Glutamatergic neuron (in vitro differentiated cells): ENCODE measurements at places on chromosomes 3 and 15. TPM values are rescaled to one million over a fixed set of nuclear protein-coding genes. Genes with fewer than 3 reads are reported as not detected.

DNA sequence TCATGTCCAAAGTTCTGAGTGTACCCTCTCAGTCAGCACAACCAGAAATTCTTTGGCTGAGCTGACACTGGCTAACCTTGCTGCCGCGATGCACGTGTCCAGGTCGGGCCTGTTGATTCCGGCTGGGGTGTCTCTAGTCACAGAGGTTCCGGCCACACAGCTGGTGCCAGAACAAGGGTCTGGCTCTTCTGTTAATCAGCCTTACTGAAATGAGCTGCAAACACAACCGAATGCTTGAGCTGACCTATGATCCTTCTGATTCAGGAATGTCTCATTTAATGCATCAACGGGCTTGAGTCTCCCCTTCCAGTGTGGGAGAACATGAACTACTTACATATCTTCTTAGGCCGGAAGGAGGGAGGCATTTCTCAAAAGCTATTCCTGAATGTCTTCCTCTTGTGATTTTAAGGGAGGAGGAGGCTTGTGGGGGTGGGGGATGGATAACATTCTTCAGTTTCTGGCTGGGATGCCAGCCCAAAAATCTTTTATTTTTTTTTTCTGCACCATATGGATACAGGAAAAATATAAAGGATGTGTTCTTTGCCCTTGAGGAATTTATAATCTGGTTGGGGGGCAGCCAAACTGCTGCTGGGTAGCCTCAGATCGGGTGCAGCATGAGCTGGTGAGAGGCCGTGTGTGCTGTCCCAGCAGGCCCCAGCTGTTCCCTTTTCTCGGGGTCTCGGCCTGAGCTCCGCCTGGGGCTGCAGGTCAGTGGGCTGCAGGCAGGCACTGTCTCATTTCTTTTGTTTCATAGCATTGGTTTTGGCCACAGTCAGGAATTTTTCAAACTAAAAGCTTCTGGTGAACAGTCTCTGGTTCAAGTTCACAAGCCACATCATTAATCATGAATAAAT, 319.1 kb upstream of the TBL1XR1 start:
- peaks cover 2% of the 10 kb centered on the region for H3K27me3 ChIP-seq
- H3K4me1 ChIP-seq = peaks cover 13% of the 10 kb centered on the region
- no peak overlapping the region for H3K27ac ChIP-seq
- peak; percentile 78 for DNase-seq
- no peaks in the 10 kb centered on the region for H3K36me3 ChIP-seq

DNA sequence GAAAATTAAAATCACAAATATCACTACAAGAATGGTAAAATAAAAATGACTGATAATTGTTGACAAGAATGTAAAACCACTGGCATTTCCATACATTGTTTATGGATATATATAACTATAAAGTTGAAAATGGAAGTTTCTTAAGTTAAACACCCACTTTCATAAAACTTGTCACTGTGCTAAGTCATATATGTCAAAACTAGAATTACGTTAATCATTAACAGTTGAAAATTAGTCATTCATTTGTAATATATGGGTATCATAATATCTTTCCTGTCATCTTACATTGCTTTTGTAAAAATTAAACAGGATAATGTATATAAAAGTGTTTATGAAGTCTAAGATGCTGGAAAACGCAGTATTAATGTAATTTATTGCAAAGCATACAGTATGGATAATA, 1398.6 kb upstream of the ALCAM start:
- H3K27me3 ChIP-seq = peaks cover 2% of the 10 kb centered on the region
- H3K4me3 ChIP-seq = no peak overlapping the region
- peaks cover 24% of the 10 kb centered on the region for H3K4me1 ChIP-seq
- DNase-seq = no peak

DNA sequence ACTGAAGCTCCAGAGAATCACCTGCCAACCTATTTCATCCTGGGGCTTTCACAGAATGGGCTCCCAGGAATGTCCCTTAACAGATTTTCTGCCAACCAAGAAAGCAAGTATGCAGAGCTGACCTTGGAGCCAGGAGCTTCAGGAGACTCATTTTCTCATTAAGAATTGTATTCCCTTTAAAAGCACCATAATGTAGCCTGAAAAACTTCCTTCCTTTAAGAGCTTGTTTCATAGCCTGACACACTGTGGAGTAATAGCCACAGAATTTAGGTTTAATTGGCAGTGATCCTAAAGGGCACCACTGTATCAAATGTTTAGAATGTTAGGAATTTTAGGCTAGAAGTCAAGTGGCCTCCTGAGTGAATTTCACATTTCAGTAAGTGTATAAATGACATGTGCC, 309.8 kb downstream of the GBE1 start:
- no peaks in the 10 kb centered on the region for H3K36me3 ChIP-seq
- no peak for DNase-seq
- no peaks in the 10 kb centered on the region for H3K4me1 ChIP-seq
- no peaks in the 10 kb centered on the region for H3K27me3 ChIP-seq

The TM4SF4 gene
- total RNA-seq = not detected

DNA sequence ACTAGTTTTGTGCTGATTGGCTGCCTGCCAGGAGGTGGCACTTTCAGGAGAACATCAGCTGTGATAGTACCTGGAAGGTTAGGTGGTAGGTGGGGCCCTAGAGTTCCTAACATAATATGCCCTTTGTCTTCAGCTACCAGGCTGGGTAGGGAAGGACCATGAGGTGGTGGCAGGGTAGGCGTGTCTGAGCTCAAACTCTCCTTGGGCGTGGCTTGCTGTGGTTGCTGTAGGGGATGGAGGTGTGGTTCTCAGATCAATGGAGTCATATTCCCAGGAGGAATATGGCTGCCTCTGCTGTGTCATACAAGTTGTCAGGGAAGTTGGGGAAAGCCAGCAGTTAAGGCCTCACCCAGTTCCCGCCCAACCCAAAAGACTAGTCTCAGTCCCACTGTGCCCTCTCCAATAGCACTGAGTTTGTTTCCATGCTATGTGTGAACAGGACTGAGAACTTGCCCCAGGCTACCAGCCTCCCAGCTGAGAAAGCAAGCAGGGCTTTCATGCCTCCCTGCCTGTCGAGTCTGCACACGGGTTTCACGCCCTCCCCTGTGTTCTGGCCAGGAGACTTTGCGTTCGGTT, 107.7 kb downstream of the CHCHD4 start:
- H3K27me3 ChIP-seq = peaks cover 3% of the 10 kb centered on the region
- H3K27ac ChIP-seq = no peak overlapping the region
- peaks cover 4% of the 10 kb centered on the region for H3K36me3 ChIP-seq
- no peaks in the 10 kb centered on the region for H3K4me1 ChIP-seq
- H3K4me3 ChIP-seq = no peak overlapping the region

The MGLL gene
- 10.3 TPM for total RNA-seq

- H3K27ac ChIP-seq = no peak overlapping the region
- H3K36me3 ChIP-seq = peaks cover 16% of the 10 kb centered on the region
- no peaks in the 10 kb centered on the region for H3K4me1 ChIP-seq
- DNase-seq = no peak
- H3K4me3 ChIP-seq = no peak overlapping the region
These were observed 133.2 kb downstream of the ALDH1A2 start for GRCh38 chr15:57932348-57932747.

DNA sequence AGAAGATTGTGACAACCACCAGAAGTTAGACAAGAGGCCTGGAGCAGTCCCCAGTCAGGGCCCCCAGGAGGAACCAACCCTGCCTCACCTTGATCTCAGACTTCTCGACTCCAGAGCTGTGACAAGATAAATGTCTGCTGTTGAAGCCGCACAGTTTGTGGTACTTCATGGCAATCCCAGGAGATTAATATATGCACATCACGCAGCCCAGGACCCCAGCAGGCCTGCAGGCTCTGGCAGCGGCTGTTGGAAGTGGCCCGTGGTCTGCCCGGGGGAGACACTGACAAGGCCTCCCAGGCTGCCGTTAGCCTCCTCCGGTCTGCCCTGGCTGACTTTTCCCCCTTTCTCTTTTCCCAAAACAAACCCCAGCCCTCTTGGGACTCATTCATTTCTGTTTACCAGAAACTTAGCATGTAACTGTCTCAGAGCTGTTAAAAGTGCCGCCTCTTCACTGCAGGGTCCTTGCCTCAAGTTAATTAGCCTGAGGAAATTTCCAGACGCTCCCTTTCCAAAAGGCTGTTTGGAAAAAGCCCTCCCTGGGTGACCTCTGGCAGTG, 183.5 kb upstream of the LYSMD4 start:
- no peak overlapping the region for H3K27ac ChIP-seq
- H3K4me1 ChIP-seq = no peaks in the 10 kb centered on the region
- H3K36me3 ChIP-seq = peaks cover 9% of the 10 kb centered on the region

- DNase-seq = no peak
- no peak overlapping the region for H3K4me3 ChIP-seq
These were observed 424.2 kb upstream of the ROBO2 start for GRCh38 chr3:76615719-76616118.
